ENCODE measurements at places on chromosomes 3 and 15.

GRCh38 chr3:196654006-196654734, 14.7 kb downstream of the NRROS start:
- DNase-seq: no peak

DNA sequence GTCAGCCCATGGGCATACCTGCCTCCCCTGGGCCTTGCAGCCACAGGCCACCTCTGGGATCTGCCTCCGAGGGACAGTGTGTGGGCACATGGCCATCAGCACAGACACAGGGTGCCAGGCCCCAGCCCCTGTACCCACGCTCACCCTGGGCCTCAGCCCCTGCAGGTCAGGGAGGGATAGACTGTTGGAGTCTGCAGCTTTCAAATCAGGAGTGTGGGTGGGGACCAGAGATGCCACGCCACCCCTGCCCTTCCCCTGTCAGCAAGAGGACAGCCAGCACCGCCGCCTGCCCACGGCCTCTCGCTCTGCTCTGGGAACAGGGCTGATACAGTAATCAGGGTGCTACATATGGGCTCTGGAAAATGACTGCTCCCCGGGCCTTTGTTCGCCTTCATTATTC, 72.7 kb downstream of the DNAJB8 start:
- no peak for DNase-seq

DNA sequence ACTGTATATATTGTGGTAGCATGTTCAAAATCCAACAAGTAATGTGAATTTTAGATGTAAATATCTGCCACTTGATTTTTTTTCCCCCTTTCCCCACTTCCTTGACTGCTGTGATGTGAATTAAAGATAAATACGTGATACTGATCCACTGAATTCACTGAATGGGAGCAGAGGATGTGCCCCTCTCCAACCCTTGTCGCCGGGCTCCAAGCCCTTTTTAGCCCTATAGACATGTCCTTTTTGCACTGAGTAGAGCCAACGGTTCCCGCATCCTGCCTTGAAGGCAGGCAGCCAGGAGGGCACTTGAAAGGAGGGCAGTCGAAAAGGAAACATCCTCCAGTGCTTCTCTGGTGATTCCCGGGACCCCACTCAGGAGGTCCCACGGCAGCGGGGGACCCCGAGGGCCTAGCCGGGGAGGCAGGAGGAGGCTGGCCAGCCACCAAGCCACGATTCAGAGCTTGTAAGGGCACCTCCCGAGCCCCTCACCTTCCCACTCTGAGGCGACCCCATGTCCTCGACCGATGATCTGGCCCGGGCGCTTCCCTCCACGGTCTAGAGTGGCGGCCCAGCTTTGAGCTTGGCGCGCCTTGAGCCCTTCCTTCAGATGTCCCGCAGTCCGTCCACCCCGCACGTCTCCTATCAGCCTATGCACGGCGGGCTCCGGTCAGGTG, 901 bp upstream of the MANF start:
- DNase-seq: no peak

- no peak for DNase-seq
Observed at GRCh38 chr15:74369084-74369745, 1.8 kb upstream of the CYP11A1 start.

- DNase-seq: no peak
Observed at GRCh38 chr3:117509858-117510257, 800.3 kb downstream of the TUSC7 start.

DNA sequence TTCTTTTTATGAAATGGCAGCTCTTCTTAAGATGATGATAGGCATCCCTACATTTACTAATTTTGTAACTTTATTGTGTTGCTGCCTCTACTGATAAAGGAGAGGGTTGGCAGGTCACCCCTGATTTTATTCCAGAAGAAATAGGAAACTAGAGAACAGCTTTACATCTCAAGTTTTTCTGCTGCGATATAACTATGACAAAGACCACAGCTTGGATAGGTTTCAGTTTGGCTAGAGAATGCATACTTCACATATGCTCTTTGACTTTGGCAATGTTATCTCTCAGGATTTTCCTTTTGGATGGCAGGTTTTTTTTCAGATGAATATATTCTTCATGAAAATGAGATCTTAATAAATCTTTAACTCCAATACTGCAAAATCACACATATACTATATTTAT, 395.3 kb upstream of the GOLIM4 start:
- DNase-seq: no peak

DNA sequence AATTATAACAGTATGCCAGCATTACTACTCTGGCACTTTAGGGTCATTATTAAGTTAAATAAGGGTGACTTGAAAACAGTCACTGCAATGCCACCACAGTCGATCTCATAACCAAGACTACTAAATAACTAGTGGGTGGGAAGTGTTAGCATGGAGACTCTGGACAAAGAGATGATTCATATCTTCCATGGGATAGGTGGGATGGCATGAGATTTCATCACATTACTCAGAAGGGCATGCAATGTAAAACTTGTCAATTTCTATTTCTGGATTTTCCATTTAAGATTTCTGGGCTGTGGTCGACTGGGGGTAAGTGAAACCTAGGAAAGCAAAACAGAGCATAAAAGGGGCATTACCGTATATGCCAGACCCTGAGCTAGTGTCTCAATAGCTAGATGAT, 538.9 kb upstream of the GRM7 start:
- DNase-seq: no peak

DNA sequence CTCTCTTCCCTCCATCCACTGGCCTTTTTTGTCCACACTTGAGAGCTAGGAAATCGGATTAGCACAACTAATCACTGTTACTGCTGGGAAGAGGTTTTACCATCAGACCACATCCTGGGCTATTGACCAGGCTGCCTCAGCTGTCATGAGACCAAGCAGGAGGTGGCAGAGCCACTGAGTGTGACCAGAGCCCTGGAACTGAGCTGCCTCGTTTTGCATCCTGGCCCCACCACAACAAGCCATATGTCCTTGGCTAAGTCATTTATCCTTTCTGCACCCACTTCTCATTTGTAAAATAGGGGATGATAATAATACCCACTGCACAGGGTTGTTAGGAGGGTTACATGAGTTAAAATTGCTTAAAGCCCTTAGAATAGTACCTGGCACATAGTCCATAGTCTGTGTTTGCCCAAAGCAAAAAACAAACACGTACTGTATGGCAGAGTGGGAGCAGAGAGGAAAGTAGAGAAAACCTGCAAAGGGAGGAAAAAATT, 34.1 kb downstream of the TMEM158 start:
- no peak for DNase-seq

GRCh38 chr3:142884531-142884930, 4.4 kb downstream of the PCOLCE2 start:
- DNase-seq: no peak

- no peak for DNase-seq
Observed at GRCh38 chr3:32109256-32109655, 2.8 kb downstream of the GPD1L start.

- peak; percentile 9 for DNase-seq
Observed at GRCh38 chr15:90264671-90265070, 801 bp upstream of the NGRN start.

- DNase-seq: no peak
Observed at GRCh38 chr15:96409215-96410138, 79.0 kb downstream of the NR2F2 start.

- DNase-seq: no peak
Observed at GRCh38 chr3:14145236-14145635, 20.4 kb downstream of the TMEM43 start.

- no peak for DNase-seq
Observed at GRCh38 chr15:34952481-34952880, 17.1 kb downstream of the AQR start.
